ENCODE measurements at places on chromosomes 6 and 20.
A peak's percentile ranks its signal among the peaks of the same experiment; 100 is the strongest.

GRCh38 chr20:16243470-16243869, 329.8 kb downstream of the KIF16B start:
- no peak for DNase-seq

DNA sequence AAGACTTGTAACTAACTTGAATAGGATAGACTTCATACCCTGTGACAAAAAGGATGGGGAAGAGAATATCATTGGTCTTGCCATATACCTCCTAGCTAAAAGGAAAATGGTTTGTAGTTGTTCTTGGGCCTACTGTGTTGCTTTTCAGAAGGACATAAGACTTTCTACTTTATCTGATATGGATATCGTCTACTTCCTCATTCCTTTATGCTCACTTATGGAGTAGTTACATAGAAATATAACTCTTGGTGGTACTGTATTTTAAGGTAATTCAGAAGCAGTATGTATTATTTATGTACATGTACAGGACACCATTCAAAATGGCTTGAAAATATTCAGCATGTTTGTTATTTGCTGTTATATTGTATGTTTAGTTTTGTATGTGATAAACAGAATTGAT, 8.0 kb downstream of the FAM217B start:
- DNase-seq, result peak; percentile 32

GRCh38 chr6:151075930-151076555, 163.7 kb upstream of the AKAP12 start:
- no peak for DNase-seq

DNA sequence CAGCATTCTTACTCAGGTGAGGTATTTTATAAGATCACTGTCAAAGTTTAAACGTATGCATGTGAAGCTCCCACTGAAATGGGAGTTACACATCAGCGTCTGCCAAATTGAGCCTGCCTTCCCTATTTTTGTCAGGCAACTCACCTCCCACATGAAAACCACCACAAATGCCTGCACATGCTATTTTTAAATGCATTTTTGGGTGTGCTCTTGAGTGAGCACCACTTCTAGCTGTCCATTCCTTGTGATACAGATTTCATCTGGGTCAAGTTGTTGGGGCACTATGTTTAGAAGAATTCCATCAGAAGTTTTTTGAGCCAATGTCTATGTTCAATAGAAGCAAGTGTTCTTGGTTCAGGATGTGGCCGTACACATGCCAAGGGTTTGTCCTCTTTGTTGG, 71.7 kb upstream of the RIPPLY2 start:
- DNase-seq, result no peak

GRCh38 chr6:87237804-87238203, 82.4 kb downstream of the ZNF292 start:
- DNase-seq, result peak; percentile 47

DNA sequence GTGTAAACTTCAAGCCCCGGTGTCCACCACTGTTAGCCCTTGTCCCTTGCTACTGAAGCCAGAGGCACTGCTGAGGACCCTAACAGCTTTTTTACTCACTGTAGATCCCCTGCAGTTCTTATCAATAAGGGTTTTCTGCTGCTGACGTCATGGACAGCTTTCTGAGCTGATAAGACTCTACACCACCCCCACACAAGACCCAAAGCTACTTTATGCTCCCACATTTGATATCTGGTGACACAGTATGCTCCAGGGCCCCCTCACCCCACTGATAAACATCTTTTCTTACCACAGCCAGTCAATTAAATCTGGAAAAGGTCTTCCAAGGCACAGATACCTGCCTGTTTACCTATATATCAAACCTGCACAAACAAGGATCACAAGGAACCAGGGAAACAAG, 65.3 kb downstream of the NUS1 start:
- no peak for DNase-seq

- peak; percentile 64 for DNase-seq
Measured at GRCh38 chr6:40550202-40551101, 36.7 kb downstream of the LRFN2 start.

GRCh38 chr6:3039384-3039783, 28.9 kb upstream of the RIPK1 start:
- DNase-seq, result no peak

DNA sequence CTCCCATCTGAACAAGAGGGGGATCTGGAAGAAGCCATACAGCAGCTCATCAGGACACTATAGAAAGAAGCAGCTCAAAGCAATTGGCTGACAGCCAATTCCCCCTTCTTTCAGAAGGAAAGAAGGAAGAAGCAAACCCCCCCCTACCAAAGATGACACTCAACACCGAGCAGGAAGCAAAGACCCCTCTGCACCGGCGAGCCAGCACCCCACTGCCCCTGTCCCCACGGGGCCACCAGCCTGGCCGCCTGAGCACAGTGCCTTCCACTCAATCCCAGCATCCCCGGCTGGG, 1.2 kb downstream of the REM1 start:
- no peak for DNase-seq

DNA sequence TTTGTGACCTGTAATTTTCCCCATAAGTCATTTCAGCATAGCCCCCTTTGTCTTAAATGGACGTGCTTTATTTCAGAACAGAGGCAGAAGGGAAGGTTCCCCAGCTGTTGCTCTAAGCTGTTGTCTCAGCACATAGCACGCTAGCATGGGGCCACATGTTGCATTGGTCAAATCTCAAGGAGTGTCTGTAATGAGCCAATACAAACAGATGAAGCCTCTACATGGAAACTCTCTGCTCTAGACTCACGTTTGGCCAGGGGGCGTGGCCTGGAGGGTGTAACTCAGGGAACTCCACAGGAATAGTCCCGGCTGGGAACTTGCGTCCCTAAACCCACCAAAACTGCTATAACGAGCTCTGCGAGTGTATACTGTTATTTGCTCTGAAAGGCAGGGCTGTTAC, 35.2 kb upstream of the SLC22A2 start:
- DNase-seq, result no peak

DNA sequence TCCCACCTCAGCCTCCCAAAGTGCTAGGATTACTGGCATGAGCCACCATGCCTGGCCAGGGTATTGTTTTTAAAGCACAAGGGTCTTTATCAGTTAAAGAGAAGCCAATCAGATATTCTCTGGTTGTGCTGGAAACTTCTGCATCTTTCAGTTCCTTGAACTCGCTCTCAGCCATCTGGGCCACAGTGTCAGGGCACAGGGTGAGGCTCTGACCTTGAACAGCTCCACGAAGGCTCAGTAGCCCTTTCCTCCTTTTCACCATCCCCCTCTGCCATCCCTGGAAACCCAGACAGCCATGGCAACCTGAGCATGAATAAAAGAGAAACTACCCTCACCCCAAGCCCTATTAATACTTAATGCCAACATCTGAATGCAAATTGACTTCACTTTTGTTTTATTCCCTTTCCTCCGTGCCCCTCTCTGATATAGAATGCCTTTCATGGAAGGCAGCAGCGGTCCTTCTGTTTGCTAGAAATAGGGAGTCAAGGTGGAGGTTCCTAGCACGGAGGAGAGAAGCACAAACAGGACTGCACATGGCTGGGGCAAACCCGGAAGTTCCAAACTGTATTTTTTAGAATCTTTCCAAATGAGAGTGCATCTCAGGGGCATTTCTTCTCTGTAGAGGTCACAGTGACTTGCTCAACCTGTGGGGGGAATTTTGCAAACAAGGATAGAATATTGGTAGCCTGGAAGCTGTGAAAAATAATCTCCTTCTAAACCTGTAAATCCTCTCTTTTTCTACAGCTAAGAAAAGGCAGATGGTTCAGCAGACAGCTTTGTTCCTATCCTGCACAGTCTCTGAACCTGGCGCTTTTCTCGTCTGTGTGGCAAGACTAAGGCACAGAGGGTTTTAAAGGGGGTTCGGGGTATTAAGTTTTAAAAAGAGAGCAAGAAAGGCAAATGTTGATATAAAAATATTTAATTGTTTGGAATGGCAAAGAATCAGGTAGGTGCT, 176.4 kb upstream of the RREB1 start:
- peak; percentile 75 for DNase-seq

GRCh38 chr6:158475344-158476302, 84.3 kb upstream of the TMEM181 start:
- DNase-seq, result peak; percentile 27

DNA sequence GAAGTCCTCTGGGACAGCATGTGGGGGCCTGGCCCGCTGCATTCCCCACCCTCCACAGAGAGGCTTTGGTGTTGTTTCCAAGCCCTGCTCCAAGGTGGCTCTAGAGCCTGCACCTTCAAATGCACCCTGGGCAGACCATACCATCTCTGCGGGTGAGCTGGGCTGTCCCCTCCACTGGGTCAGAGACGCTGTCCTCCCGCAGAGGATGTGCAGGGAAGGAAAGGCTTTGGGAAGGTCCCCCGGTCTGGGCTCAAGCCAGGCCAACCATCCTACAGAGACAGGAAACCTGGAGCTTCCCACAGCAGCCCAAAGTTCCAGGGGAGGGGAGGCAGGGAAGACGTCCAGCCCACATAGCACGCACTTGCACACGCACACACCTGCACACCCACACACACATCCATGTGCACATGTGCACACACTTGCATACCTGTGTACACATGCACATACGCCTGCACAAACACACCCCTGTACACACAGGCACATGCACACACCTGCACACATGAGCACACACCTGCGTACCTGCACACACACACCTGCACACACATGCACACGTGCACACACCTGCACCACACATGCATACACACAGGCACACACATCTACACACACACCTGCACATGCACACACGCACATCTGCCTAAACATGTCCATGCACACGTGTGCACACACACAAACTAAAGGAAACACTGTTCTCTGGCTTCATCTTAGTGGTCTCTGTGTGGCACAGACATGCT, 155.4 kb downstream of the ERMARD start:
- no peak for DNase-seq

DNA sequence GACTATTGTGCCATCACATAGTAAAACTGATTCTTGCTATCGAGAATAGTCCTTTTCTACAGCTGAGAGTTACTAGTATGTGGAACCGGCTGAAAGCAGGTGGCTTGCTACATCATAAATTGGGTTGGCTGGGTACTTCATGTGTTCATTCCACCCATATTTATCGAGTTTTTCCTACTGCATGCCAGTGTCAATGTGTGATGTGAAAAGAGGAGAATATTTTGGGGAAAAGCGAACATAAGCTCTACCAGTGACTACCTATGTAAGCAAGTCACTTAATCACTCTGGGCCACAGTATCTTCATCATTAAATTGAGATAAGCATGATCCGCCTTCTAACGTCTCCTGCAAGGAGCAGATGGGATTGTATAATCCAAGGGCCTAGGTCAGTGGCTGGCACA, 61.0 kb downstream of the TSHZ2 start:
- no peak for DNase-seq

DNA sequence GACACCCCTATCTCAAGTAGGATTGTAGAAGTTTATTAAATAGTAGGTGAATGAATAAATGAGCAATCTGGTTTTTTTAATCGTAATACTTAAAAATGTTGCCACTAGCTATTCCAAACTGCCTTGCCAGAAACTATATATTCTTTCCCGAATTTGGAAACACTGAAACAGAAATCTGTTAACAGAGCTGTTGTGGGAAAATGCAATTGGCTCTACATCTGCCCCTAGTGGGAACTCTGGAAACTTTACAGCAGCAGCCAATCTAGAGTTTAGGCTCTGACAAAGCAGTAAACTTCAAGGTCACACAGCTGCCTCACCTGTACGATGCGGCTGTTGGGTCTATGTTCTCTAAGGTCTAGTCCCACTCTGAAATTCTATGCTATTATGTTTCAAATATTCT, 41.7 kb downstream of the SYNE1 start:
- DNase-seq, result no peak

DNA sequence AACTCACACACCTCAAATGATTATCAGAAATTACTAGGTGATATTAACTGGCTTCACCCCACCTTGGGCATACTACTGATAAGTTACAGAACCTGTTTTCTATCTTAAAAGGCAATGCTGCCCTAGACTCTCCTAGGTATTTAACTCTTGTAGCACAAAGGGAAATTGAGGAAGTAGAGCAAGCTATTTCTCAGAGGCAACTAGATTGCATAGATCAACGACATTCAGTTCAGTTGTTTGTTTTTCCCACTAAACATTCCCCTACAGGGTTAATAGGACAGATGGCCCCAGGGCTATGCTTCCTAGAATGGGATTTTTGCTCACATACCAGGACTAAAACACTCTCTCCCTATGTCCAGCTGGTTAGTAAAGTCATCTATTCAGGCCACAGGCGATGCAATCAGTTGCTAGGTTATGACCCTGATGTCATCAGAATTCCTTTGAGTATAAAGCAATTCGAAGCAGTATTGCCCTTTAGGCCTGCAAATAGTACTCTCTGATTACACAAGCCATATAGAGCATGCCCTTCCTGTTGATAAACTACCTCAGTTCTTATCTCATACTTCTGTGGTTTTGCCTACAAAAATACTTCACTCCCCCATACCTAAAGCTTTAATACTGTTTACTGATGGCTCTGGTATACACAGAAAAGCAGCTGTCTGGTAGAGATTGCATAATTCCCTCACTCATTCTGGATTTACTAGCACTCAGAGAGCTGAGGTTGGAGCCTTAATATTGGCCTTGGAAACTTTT, 67.4 kb upstream of the ASCC3 start:
- DNase-seq, result peak; percentile 34

DNA sequence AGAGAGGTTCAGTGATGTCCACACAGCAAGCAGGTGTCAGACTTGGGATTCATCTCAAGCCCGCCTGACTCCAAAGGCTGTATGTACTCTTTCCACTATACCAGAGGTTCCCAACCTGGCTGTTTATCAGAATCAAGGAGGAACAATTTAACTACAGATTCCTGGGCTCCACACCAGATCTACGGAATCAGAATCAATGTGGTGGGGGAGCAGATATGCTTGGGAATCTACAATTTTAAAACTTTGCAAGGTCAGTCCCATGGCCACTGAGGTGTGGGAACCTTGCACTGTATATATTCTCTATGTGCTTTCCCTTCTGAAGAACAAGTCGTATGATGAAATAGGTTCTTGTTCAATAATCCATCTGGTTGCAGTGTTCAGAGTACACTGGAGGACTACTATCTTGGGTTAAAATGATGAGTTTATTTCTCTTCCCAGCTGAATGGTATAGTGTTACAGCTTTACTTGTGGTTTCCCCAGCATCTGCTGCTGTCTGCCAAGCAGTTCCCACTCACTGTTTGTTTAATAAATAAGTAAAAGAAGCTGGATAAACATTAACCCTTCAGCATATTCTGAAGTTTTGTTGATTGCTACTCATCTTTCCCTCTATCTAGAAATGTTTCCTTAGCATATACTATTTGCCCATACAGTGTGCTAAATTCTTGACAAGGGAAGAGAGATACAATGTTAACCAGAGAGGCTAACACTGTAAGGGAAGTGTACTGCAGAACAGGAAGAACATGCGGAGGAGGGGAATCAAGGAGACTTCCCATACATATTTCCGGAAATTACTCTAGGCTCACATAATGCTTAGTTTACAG, 9.9 kb downstream of the TTI1 start:
- DNase-seq, result no peak

GRCh38 chr20:23148731-23149570, 62.8 kb upstream of the CD93 start:
- no peak for DNase-seq

GRCh38 chr6:50905297-50905696, 86.6 kb downstream of the TFAP2B start:
- DNase-seq, result no peak

DNA sequence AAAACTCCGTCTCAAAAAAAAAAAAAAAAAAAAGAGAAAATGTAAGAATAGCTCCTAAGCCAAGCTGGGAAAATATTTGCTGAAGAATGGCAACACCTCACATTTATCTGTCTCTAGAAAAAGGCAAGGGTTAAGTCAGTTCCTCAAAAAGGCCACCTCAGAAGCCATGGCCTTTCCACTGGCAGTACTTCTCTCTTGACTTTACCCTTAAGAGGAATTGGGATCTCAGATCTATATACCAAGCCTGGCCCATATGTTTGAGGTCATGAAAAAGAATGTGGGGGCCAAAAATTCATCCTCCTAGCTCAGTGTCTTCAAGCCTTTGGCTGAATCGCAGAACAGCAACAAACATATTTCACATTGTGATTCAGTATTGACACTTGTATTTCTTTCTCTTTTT, 10.9 kb upstream of the NCOA3 start:
- DNase-seq, result peak; percentile 69
